ENCODE measurements at places on chromosomes 5 and 9.

GRCh38 chr5:131613423-131613822, 21.6 kb downstream of the RAPGEF6 start:
- DNase-seq = no peak

- DNase-seq = no peak
These were observed 55.5 kb upstream of the N4BP3 start for GRCh38 chr5:178057839-178058238.

GRCh38 chr9:115462623-115463022, 344.7 kb upstream of the TNC start:
- no peak for DNase-seq

DNA sequence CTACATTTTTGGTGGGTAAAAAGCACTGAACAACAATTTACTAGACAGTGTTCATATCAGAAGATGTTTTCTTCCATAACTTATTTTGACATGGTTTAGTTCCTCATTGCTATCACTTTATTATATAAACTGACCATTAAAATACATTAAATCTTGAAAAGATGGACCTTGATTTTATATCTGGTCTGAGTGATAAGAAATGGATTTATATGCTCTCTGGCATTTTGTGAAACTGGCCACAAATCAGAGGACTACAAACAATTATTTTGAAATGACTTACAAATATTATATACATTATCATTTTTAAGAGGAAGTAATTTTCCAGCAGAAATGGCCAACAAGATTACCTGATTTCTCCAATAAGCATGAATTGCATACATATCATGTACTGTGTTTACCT, 23.6 kb upstream of the TRIM36 start:
- DNase-seq = no peak

- no peak for DNase-seq
These were observed 9.6 kb downstream of the NEK6 start for GRCh38 chr9:124267271-124267807.

GRCh38 chr5:131966551-131966950, 21.1 kb upstream of the MEIKIN start:
- no peak for DNase-seq

DNA sequence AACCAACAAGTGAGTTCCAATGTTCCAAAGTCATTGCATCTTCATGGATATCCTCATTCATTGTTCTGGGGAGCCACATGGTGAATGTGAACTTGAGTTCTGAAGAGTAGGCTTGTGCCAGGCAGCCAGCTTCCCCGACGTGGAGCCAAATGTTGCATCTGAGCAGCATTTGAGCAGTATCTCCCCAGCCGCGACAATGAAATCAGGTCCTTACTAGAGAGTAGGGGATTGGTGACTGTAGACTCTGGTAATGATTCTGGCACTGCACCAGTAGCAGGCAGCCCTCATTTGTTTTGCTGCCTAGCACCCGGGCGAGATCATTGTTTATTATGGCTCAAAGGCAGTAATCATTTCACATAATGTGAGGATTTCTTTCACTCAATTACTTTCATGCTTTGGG, 451.4 kb upstream of the C9orf72 start:
- no peak for DNase-seq

DNA sequence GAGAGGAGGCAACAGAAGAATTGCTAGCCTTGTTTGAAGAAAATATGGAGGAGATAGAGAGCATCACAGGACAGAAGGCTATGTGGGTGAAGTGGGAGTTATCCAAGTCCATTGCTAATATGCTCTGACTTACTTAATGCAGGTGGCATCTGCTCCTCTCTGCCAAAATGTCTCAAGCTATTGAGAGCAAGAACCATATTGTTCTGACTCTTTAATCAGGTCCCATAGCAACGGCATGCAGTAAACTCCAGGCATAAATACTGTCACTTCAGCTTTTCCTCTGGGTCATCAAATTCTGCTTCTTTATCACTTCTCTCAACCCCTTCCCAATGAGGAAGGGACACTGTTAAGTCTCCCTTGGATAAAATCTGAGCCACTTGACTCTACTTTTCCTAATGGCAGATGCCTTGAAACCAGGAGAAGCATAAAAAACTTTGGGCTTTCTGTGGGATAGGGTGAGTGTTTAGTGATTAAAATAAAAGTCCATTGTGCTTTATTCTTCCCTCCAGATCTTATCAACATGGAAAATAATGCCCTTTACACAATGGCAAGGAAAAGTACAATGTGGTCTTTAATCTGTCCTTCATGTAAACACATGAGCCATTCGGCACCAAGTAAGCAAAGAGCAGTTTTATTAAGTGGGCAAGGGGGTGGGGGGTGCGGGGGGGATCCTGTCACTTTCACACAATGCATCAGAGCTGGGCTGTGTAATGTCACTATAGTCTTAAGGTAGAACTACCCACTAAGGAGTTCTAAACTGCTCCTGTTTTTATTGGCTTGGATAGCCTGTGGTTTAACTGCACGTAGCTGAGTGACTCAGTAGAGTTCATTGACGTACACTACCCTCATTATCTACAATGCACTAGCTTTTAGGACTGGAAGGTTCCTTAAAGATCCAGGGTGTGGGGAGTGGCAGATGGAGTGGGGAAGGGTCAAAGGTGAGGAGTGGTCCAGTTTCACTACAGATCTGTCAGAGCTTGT, 71.0 kb upstream of the TARS1 start:
- DNase-seq = no peak

GRCh38 chr5:109567374-109568044, 122.2 kb upstream of the MAN2A1 start:
- no peak for DNase-seq

GRCh38 chr5:169527066-169527465, 56.5 kb upstream of the SPDL1 start:
- no peak for DNase-seq

DNA sequence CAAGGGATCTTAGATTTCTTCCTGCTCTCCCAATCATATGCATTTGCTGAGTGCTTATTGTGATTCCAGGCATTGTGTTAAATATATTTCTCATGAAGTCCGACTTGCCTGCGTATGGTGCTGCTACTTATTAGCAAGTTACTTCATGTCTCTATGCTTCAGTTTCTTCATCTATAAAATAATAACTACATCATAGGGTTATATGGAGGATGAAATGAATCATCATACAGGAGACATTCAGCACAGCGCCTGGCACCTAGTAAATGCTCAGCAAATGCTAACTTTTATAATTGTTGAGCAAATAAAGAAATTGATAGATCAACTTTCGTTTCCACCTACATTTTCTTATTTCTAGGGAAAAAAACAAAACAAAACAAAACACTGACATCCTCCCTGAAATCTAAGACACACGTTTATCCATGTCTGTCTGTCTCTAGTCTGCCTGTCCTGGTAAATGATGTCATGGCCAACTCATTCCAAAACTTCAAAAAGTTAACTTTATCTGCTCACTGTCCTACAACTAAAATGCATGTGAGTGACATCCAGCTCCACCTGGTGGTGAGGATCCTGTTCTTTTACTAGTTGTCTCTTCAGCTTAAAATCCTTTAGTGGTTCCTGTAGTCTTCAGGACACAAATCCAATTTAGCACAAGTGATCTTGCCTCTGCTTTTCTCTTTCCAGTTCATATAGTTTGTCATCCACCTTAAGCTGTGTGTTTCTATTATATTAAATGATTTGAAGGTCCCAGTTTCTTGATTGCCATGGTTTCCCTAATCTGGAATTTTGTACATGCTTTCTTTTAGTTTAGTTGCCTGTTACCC, 27.7 kb downstream of the PPP3R2 start:
- no peak for DNase-seq

DNA sequence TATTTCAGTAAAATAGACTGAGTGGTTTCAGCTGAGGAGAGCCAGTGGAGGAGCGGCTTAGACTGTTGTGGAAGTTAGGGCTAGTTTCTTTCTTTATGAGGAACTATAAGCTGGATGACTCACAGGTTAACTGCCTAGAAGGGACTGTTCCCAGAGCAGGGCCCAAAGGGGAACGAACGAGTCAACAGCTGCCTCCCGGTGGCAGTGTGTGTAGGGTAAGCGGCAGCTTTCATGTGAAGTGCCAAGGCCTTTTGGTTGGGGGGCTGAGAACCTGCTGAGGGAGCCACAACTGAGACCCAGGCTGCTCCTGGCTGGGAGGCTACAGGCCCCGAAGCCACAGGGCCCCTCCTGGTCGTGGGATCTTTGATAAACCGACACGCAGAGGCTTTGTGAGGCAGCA, 7.0 kb downstream of the SQSTM1 start:
- DNase-seq = no peak

DNA sequence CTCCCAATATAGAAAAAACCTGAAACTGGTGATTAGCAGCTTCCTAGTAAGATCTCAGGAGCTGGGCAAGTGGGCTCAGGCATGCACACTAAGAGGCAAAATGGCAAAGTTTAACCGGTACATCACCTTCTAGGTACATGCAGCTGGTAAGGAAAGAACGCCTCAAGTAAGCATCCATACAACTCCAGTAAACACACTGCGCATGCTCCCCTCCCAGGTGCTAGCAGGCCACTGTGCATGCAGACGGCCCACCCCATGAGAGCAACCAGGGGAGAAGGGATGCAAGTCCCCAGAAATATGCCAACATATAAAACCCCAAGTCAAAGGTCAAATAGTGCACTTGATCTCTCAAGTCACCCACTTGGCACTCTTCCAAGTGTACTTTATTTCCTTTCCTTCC, 228.6 kb upstream of the KIF2A start:
- DNase-seq = no peak

DNA sequence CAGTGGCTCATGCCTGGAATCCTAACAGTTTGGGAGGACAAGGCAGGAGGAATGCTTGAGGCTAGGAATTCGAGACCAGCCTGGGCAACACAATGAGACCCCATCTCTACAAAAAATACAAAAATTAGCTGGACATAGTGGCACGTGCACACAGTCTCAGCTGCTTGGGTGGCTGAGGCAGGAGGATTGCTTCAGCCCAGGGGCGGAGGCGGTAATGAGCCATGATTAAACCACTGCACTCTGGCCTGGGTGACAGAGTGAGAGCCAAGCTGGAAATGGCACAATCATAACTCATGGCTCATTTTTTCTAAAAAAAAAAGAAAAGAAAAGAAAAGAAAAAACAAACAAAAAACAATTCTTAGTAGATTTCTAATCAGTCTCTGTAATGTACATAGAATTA, 446.2 kb downstream of the ELAVL2 start:
- DNase-seq = no peak

- DNase-seq = no peak
These were observed 215.8 kb downstream of the ADAMTS12 start for GRCh38 chr5:33675958-33676464.

- no peak for DNase-seq
These were observed 158.9 kb downstream of the APBA1 start for GRCh38 chr9:69513141-69513820.

GRCh38 chr5:125348221-125348692, 601.8 kb upstream of the ZNF608 start:
- DNase-seq = no peak

GRCh38 chr9:18604767-18605730, 131.1 kb downstream of the ADAMTSL1 start:
- DNase-seq = no peak

DNA sequence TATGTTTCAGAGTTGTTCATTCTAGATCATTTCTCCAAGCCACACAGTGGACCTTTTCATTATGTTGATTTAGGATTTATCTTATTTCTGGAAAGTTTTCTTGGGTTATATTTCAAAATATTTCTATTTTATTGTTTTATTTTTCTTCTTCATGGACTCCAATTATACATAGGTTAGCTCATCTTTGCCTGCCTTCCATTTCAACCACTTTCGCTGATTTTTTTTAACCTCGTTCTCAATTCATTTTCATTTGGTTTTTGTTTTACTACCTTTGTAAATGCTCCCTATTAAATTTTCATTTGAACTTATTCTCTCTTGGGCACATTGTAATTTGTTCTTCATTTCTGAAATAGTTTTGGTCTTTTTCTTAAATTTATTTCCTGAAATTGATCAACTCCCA, 169.0 kb upstream of the PITX1 start:
- no peak for DNase-seq

DNA sequence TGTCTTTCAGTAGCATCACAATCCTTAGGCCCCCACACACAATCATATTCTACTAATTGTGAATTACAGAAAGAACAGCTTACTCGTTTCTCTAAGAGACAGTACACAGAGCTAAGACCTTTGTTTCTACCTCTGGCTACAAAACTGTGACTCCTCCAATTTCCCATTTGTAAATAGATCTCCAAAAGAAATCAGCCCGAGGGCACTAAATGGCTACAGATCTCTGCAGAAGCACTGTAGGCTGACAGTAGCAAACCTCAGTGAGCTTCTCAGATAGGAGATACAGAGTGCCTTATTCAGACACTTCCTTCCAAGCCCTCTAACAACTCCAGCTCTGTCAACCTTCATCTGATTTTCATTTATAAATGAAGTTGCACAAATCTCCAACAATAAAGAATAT, 51.0 kb downstream of the EFNA5 start:
- DNase-seq = no peak

DNA sequence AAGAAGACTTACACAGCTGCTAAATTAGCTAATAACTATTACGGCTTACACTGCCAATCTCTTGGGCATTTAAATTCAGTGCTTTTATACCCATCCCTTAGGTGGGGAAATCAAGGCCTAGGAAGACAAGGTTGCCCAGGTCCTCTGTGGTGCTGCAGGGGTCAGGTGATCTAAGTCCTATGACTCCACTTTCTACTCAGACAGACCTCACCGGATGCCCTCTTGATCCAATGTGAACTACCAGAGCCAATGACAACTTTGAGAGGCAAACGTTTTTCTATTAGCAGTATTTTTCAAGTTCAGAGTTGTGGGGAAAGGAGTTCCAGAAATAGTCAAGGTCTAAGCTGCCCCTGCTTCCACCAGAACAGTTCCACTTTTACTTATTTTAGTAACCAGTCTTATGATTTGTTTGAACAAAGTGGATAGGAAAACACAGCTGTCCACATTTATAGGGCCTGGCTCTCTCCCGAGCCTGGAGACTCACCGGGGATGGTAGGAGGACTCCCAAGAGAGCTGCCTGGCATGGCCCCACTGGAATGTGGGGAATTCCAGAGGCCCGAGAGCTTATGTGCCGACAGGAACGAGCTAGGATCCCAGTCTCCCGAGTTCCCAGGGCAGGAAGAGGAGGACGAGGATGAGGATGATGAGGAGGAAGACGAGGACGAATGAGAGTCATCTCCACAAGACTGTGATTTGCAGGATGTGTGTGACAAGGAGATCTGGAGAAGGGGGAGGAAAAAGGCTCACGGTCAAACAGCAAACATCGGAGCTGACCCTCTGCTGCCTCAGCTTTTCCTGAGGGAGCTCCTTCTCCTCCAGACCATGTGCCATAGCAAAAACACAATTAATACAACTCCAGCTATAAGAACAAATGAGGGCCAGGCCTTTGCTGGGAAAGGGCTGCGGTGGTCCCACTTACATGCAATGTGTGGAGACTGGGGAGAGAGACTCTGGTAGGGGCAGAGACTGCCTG, 16.7 kb downstream of the FAM193B start:
- DNase-seq = no peak

Measured in mesothelial cell of epicardium (in vitro differentiated cells).